ENCODE measurements at places on chromosomes 12 and 14. TPM values are rescaled to one million over a fixed set of nuclear protein-coding genes. Genes with fewer than 3 reads are reported as not detected.

The IGF1 gene
- polyA plus RNA-seq = not detected

The HCAR2 gene
- polyA plus RNA-seq = not detected

The GPR132 gene
- polyA plus RNA-seq = 0.28 TPM

The CLEC4D gene
- 0.03 TPM for polyA plus RNA-seq

The MYO1H gene
- polyA plus RNA-seq = 0.03 TPM

The SYNDIG1L gene
- 3.2 TPM for polyA plus RNA-seq

The PRPH gene
- polyA plus RNA-seq = 1.1 TPM

The IRAK3 gene
- 0.28 TPM for polyA plus RNA-seq

The CLEC9A gene
- polyA plus RNA-seq = not detected

The RPS26 gene
- 1,922 TPM for polyA plus RNA-seq

The NOC4L gene
- polyA plus RNA-seq = 26.8 TPM

The DNM1L gene
- polyA plus RNA-seq = 15.2 TPM

The DAO gene
- not detected for polyA plus RNA-seq

All from H1 (cell line).